ENCODE measurements at places on chromosomes 1 and 21. TPM values are rescaled to one million over a fixed set of nuclear protein-coding genes. Genes with fewer than 3 reads are reported as not detected.

Gene CRYBG2
- not detected for total RNA-seq

- DNase-seq, result no peak
These were observed 9.7 kb upstream of the MYBPHL start for GRCh38 chr1:109316506-109316905.

DNA sequence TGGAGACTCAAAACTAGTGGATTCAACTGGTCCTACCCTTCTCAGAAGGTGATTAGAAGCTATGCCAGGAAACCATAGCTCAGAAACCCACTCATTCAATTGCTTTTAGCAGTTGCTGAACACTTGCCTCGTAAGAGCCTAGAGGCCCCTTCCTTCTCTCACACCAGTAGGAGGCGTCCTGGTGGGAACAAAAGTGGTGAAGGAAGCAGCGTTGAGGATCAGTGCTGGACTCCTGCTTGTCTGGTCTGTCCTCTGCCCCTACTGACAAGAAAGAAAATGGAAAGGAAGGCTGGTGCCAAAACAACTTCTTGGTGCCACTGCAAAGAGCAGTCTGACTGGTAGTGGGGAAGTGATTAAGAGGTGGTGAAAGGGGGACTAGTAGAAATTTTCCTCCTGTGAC, 269.7 kb downstream of the LMO4 start:
- no peak for DNase-seq

Gene KCND3
- 0.25 TPM for total RNA-seq

GRCh38 chr21:41432562-41433460, 6.8 kb downstream of the MX1 start:
- DNase-seq, result no peak

Gene GABRD
- not detected for total RNA-seq

GRCh38 chr1:210257698-210258529, 25.3 kb downstream of the SERTAD4 start:
- DNase-seq, result no peak

Gene SYCP1
- total RNA-seq, result not detected

GRCh38 chr1:18292531-18292930, 184.9 kb downstream of the IGSF21 start:
- no peak for DNase-seq

DNA sequence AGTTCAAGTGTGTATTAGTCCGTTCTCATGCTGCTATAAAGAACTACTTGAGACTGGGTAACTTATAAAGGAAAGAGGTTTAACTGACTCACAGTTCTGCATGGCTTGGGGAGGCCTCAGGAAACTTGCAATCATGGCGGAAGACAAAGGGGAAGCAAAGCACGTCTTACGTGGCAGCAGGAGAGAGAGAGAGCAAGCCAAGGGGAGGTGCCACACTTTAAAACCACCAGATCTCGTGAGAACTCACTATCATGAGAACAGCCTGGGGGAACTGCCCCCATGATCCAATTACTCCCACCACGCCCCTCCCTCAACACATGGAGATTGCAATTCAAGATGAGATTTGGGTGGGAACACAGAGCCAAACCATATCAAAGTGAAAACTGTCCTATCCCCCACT, 4.1 kb upstream of the MIS18A start:
- no peak for DNase-seq

DNA sequence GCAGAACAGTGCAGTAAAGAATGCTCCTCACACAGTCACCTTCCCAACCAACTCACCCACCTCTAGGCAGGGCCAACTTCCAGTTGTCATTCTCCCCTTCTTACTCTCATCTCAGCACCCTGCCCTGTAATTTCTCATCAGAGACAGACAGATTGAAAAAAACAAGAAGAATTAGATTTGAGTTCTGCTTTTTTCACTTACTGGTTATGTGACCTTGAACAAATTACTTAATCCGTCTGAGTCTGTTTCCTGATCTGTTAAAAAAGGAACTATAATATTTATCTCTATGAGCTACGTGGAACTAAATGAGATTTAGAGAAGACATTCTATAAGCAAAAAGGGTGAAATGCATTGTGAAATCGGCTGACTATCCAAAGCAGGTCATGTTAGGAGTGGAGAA, 330.3 kb downstream of the ZNF326 start:
- no peak for DNase-seq

Gene ELF3
- total RNA-seq, result not detected

- no peak for DNase-seq
These were observed 585.1 kb downstream of the PTPRC start for GRCh38 chr1:199223936-199224335.

DNA sequence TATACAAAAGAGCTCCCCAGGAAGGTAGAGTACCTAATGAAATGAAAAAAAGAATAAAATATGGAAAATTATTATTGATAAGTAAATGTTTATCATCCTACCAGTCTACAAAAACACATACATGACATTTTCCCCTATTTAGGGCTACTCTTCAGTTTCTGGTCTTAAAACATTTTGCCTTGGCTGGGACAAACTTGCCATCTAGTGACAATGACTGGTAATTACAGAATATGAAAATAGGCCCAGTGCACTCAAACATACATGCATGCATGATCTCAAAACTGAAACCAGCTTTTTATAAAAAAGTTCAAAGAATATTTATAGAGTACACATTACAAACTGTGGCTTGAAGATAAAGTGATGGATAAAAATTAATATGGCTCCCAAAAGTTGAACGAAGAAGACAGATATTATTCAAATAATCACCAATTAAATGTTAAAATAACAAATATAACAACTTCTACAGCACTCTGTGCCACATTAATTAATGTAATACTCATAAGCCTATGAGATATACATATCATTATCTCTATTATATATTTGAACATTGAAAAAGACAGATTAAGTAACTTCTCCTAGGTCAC, 10.5 kb upstream of the RNPC3 start:
- peak; percentile 27 for DNase-seq

- DNase-seq, result no peak
These were observed 59.3 kb downstream of the IGSF21 start for GRCh38 chr1:18166929-18167328.

DNA sequence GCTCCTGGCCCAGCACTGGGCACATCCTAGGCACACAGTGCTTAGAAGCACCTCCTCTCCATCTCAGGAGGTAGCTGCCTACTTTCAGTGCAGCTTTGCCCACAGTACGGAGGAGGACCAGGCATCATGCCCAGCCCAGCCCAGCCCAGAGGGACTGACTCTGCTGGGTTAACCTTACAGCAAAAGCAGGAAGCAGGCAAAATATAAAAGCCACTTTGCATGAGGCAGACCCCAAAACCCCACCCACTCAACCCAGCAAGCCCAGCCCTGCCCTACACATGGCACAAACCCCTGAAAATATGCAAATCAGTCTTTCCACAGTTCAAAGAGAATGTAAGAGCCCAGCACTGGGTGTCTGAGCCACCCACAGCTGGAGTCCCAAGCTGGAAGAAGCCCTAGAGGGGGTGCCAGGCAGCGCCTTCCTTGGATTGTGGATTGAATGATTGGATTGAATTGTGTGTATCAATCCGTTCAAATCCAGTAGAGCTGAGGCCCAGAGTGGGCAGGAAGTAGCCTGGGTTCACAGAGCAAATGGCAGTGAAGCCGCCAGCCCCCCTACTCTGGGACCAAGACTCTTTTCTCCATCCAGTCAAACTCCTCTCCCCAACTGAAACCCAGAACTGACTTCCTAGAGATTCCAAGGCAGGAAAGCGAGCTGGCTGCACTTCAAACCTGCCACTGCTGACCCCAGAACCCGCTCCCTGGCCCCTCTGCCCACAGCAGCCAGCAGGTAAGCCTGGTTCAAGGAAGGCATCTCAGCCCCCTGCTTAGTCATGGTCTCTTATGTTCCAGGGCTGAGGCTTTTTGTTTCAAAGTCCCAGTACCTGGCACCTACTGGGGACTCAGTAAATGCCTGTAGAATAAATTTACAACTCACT, 117.7 kb downstream of the LACTBL1 start:
- DNase-seq, result no peak

DNA sequence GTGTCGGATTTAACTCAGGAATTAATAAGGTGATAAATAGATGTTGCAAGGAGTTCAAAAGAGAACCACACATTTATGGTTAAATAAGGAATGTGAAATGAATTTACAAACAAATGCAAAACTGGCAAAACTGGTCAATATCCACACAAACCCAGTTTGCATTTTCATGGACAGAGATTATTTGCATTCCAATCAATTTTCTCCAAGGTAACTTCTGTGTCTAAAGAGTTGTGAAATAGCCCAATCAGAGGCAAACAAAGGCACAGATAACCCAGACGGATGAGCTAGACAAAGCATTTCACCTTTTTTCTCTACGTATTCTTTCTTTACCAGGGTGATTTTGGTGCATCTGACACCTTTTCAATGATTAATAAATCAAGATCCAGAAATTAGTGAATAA, 63.9 kb downstream of the MAP3K7CL start:
- no peak for DNase-seq

GRCh38 chr1:112904831-112905261, 51.1 kb downstream of the SLC16A1 start:
- no peak for DNase-seq

DNA sequence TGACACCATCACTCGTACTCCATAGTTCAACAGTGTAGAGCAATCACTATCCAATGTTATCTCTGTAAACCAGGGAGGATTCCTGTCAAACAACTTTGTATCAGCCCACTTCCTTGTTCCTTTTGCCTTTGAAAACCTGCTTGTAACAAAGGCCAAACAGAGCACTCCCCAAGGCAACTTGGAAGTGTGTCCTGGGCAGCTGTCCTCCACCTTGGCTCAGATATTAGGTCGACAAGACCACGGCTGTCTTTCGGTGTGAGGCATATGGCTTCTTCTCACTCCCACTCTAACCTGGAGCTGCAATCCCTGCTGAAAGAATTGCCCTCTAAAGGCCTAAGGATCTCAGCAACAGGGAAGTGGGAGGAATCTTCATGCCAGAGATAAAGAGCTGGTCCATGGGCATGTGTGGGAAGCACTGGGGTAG, 66.7 kb downstream of the ITPKB start:
- DNase-seq, result no peak

DNA sequence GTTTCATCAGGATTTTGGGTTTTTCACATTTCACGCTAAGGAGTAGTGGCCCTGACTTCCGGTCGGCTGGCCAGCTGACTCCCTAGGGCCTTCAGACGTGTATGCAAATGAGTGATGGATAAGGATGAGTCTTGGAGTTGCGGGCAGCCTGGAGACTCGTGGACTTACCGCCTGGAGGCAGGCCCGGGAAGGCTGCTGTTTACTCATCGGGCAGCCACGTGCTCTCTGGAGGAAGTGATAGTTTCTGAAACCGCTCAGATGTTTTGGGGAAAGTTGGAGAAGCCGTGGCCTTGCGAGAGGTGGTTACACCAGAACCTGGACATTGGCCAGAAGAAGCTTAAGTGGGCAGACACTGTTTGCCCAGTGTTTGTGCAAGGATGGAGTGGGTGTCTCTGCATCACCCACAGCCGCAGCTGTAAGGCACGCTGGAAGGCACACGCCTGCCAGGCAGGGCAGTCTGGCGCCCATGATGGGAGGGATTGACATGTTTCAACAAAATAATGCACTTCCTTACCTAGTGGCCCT, 23.1 kb upstream of the TNFRSF1B start:
- peak; percentile 89 for DNase-seq
